RWPE1 (cell line): ENCODE measurements at places on chromosomes 11 and 22.

DNA sequence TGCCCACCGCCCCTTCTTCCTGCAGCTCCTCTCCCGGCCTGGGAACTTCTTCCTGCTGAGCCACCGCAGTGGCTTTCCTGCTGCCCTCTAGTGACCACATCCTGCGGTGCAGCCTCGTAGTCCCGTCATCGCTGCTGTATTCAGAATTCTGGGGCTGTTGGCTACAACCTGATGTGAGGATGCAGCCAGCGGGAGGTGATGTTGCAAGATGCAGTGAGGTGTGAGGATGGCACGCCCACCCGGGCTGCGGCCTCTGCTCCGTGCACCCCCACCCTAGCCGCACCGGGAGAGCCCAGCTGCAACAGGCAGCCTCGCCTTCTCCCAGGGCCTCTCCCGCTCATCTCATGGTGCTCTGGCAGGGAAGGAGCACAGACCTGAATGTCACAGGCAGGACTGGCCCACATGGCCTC, 10.1 kb downstream of the CHST1 start:
- peak; percentile 80 for DNase-seq

DNA sequence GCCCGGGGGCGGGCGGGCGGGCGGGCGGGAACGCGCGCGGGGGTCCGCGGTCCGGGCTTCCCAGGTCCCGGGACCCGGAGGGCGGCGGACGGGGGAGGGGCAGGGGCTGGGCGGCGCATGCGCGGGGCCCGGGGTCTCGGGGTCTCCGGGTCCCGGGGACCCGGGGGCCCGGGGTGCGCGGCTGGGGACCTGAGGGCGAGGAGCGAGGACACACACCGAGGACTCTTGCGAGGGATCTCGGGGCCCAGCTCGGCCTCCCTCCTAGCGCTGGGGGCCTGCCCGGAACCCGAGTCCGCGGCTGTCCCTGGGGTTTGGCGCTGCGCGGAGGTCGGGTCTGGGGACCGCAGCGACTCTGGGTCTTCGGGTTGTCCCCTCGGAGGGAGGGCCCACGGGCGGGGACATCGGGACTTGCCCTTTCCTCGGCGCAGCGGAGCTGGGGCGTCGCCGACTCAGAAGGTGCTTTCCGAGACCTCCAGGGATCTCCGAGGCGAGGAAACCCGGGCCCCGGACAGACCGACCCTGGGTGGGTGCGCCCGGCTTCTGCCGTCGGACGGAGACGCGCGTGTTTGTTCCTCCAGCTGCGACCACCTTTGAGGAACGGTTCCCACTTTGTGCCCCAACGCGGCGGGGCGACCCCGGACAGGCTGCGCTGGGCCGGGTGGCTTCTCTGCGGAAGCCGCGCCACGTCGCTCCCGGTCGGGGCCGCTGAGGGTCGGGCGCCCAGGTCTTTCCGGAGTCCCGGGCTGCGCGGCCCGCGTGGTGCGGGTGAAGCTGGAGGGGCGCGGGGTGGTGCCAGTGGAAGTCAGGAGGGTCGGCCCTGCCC, 540 bp downstream of the PPARA start:
- DNase-seq, result no peak

GRCh38 chr11:75812542-75813040, 2.4 kb upstream of the UVRAG start:
- DNase-seq, result no peak

- DNase-seq, result no peak
These were observed 8.1 kb downstream of the INPP5J start for GRCh38 chr22:31130873-31131272.

DNA sequence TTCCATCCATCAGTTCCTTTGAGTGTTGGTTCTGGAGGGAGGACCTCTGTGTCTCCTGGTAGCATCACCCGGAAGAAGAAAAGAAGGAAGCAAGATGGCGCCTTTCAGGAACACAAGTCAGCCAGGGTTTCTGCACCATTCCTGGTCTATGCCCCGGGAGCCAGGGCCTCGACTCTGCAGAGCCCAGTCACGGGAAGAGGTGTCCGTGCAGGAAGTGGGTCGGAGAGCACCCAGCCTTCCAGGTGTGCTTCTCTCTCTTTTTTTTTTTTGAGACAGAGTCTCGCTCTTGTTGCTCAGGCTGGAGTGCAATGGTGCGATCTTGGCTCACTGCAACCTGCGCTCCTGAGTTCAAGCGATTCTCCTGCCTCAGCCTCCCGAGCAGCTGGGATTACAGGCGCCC, 21.2 kb downstream of the MRPL21 start:
- DNase-seq, result no peak

DNA sequence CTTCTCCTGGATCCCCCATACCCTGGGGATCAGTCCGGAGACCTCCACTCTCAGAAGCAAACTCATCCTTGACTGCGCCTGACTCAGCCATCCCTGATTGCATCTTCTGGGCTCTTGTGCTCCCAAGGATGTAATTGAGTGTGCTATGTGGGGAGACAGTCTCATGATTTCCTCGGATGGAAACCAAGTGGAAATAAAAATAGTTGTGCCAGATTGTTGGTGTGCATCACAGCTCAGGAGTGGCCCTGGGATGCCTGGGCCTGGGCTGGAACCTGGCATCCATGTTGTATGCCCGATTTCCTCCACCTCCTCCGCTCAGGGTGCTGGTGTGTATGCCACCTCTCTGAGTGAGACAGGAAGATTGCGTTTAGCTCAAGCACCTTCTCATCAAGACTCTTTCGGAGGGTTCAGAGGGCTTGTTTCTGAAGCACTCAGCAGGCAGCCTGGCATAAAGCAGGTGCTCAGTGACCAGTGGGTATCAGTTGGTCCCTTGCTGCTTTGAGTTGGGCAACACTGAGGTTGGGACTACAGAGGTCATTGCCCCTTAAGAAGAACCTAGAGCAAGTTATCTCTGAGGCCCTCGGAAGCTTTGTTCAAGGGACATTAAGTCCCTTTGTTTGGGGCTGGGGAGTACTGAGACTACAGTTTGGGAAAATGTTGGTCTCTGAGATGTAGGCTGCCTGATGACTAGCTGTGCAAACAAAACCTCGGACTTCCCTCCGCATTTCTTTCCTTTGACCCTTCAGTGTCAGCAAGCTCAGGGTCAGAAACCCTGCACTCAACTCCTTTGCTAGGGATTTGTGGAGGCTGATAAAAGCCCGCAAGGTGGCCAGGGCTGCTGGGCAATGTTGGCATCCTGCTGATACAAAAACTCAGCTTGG, 24.8 kb upstream of the MICAL2 start:
- DNase-seq, result no peak
